MCF 10A (cell line): ENCODE measurements at places on chromosomes 16 and 17.

DNA sequence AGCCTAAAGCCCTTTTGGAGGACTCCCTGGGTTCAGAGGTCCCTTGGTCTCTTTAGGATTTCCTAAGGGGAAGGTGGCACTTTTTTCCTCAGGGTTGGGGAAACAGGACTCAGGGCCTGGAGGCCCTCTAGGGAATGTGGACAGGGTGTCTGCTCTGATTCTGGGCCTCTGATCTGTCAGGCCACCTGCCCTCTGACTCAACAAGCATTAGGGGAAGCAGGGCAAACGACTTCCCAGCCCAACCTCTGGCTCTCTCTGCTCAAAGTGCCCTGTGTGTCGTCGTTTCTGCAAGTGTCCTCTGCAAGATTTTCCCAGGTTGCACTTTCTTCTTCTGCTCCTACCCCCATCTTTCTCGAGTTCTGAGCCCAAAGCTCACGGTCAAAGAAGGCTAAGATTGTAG is 6.6 kb upstream of the IGFBP4 start:
- DNase-seq, result no peak

- peak; percentile 90 for DNase-seq
These were observed at the start of gene PSMD12 for GRCh38 chr17:67366193-67367157. Gene PSMD12 (minus strand): TSS chr17:67366577. CDS start chr17:67366519, 58 bp downstream.

DNA sequence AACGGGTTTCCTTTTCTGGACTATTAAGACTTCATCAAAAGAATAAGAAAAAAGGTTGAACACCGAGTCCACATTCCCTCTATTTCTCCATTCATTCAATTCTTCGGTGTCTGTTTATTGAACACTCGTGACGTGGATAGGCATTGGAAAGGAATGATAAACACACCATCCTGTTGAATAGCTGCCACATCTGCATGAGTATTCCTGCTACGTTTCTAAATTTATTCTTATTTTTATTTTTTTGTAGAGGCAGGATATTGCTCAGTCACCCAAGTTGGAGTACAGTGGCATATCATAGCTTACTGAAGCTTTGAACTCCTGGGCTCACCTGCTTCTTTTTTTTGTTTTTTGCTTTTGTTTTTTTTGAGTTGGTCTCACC is 80.8 kb upstream of the CIBAR2 start:
- no peak for DNase-seq

DNA sequence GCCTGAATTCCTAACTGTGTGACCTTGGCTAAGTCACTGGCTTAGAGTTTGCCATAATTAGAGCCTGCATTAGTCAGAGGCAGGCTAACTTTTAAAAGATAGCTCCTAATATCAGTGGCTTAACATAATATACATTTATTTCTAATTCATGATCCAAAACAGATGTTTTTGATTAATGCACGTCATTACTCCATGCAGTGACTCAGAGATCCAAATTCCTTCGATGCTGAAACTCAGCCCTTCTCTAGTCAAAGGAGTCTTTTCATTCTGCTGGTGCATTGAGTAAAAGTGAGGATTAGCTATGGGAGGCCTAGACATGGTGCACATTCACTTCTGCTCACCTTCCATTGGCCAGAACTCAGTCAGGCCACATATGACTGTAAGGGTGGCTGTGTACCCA is 49.8 kb downstream of the IRX3 start:
- no peak for DNase-seq

GRCh38 chr17:78143214-78144146 is 2.7 kb upstream of the C17orf99 start:
- DNase-seq, result no peak

DNA sequence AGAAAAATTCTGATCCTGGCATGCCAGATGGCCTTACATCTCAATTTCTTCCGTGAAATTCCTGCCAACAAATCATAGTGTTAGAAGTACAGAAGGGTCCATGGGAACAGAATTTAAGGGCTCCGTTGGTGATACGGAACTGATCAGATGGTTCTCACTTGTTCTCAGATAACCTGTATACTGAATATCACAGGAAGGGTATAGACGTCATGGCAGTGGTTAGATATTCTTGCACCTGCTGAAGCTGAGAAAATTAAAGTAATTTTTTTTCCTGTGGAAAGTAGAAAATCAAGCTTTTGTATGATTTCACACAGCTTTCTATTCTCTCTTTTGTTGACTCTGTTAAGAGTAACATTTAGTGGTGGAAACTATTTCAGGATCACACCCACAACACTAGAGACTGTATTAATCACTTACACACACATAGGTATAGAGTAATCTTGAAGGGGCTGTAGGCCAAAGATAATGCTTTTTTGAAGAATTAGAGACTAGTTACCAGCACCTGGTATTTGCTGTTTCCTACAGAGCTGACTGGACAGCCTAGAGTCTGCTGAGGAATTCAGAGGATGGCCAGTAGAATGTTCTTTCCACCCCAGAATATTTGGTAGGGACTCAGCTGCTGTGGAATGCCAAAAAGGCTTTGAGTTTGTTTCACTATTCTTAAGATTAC is 7.5 kb downstream of the TENT4B start:
- DNase-seq, result no peak
